ENCODE measurements at places on chromosomes 3 and 15.
A peak's percentile ranks its signal among the peaks of the same experiment; 100 is the strongest.

- no peak for DNase-seq
These were observed 47.0 kb downstream of the MAP3K13 start for GRCh38 chr3:185409957-185410356.

GRCh38 chr15:35963326-35963725, 417.4 kb upstream of the DPH6 start:
- DNase-seq, result no peak

DNA sequence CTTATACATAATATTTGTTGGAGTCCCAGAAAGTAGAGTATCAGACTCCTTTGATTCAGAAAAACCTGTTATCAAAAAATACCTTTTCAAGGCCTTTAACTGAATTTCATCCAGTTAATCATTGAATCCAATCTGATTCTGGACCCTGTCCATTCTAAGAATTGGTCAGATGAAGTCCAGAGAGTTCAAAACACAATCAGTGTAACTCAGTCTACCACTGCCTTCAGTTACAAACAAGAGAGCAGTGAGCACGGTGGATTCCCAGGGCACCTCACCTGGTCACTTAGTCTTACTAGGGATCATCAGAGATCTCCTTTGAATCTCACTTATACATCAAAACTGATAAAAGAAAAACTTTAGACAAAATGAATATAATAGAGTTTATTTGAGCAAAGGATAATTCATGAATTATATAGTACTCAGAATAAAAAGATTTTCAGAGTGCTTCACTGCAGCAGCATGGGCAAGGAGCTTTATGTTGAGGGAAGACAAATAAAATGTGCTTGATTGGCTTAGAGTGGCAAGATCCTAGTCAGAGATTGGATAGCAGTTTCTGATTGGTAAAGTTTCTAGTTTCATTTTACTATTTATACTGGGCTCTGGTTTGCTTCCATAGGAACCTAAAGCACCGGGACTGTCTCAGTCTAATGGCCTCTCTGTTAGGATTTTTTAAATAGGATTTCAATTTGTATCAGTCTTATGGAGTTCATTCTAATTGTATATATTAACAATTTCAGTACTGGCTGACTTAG, 474.9 kb upstream of the GOLIM4 start:
- no peak for DNase-seq

DNA sequence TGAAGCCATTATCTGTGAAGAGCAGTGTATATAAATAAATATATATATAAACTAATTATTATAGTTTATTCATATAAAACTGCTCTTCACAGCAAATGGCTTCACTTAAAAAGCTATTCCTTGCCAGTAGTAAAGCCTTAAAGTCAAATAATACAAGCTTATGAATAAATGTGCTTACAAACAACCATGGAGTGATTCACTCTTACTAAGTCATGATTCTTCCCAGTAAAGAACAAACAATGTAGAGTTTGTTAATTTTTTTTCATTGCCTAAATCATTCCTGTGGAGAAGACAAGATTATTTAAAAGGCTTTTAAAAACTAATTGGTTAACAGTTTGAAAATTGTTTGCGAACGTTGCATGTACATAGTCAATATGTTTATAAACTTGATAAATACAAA, 140.7 kb downstream of the PLCH1 start:
- DNase-seq, result no peak

- no peak for DNase-seq
These were observed 20.7 kb upstream of the ISLR2 start for GRCh38 chr15:74109713-74110112.

- DNase-seq, result no peak
These were observed 53.7 kb upstream of the CSTA start for GRCh38 chr3:122271246-122271898.

DNA sequence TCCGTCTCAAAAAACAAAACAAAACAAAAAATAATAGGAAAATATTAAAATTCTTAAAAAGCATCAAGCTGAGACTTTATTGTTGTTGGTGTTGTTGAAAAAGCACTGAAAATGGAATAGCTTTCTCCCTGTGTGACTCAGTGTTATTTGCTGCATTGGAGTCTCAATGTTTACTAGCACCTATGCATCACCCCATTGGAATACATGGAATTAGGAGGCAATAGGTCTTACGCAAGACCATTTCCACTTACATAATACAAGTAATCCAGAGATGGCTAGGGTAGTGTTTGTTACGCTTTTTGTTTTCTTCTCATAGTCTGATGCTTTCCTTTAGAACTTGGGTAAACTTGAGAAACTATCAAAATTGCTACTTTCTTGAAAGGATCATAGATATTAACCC, 15.2 kb downstream of the GXYLT2 start:
- DNase-seq, result no peak

DNA sequence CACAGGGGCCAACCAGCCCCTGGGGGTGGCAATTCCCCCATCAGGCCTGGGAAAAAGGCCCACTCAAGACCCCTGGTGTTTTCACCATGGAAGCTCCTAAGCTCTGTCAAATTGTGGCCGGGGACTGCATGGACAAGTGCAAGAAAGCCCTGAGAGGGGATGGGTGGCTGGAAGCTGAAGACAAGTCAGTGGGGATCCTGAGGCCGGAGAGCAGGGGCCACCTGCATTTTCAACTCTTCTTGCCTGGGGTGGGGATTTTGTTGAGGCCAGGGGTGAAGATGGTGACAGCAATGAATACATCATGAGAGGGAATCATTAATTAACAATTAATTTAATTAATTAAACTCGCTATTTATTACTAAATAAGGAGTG, 33.9 kb downstream of the FEM1B start:
- DNase-seq, result no peak

DNA sequence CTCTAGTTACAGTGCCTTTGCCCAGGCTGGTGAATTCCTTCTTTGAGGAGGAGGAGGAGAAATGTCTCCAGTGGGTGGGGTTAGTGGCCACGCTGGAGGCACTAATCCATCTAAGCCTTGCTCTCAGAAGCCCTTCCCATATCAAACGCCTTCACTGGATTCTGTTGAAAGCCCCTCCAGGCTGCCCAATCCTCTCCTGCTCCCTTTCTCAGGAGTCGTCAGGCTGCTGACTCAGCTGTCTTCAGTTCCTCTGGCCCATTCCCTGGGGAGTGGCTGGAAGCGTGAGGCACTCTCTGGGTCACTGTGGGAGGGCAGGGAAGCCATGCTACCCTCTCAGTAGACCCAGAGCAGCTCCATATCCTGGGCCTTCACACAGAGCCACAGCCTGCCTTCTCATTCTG, 2.7 kb downstream of the AP2M1 start:
- DNase-seq, result no peak

DNA sequence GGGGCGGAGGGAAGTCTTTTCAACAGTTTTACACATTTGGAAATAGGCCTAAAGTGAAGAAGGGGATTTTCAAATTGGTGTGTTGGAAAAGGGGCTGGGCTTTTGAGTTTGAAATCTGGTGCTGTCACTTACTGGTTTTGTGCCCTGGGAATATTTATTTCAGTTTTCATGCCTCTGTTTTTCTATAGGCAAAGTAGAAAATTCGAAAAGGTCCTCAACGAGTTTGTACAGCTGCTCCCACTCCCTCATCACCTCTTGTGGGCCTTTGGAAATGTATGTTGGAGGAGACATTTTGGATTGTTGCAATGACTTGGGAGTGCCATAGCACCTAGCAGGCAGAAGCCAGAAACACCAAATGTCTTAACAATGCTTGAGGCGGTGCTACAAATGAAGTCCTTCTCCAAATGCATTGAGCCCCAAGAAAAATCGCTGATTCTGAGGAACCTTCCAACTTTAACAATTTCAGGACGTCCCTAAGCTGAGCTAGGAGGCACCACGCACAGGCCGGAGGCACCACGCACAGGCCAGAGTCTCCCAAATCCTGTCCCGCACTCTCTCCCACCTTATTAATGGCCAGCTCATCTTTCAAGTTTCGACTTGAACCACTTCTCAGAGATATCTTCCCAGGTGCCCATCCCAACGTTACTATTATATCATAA, 639 bp upstream of the POLR2M start:
- DNase-seq, result no peak

DNA sequence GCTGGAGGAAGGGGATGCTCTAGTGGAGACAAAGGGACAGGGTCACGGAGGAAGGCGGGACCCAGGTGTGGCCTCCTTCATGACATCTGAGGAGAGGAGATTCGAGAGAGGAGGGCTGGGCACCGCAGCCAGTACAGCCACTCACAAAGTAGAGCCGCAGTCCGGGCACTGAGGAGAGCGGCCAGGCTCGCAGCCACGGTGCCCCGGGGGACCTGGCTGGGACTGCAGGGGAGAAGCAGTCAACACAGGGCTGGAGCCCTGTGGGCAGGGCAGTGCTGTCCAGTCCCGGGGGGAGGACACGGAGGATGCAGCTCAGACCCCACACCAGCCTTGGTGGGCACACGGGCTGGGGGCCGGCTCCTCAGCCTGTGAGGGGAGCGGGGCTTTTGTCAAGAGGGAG, 40.3 kb downstream of the HMCES start:
- no peak for DNase-seq

DNA sequence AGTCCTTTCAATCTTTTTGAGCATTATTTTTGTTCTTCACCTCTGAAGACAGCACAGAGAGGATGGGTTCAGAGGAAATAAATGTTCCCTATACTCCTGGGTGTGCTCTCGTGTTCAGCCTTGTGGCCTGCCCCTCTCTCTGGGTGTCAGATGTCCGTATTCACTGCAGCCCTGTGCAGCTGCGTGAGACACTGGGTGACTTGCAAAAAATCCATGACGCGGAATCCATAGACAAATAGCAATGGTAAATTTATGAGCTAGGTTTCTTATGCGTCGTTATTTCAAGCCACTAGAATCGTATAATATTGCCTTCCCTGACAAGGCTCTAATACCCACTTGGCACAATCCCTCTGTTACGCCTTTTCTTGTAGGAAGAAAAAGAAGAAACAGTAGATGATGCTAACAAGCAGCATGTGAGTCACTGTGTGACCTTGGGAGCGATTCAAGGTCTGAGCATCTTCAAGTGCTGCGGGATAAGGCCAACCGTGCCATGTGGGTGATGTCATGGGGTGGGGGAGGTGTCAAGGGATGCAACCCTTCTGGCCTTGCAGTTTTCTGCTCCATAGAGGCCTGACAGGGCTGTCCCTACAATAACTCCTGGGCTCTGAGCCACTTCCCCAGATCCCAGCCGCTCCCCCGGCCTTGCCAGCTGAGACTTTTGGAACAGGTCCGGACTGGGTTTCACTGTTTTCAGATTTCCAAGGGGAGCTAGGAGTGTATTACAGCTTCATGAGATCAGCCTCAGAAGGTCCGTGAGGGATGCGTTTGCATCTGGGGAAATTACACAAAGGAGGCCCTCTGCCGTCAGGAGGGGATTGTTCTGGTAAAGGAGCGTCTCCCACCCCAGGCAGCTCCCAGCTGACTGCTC, 47.6 kb upstream of the POMGNT2 start:
- peak; percentile 74 for DNase-seq

GRCh38 chr3:49582177-49582576, 27.9 kb downstream of the BSN start:
- DNase-seq, result no peak

DNA sequence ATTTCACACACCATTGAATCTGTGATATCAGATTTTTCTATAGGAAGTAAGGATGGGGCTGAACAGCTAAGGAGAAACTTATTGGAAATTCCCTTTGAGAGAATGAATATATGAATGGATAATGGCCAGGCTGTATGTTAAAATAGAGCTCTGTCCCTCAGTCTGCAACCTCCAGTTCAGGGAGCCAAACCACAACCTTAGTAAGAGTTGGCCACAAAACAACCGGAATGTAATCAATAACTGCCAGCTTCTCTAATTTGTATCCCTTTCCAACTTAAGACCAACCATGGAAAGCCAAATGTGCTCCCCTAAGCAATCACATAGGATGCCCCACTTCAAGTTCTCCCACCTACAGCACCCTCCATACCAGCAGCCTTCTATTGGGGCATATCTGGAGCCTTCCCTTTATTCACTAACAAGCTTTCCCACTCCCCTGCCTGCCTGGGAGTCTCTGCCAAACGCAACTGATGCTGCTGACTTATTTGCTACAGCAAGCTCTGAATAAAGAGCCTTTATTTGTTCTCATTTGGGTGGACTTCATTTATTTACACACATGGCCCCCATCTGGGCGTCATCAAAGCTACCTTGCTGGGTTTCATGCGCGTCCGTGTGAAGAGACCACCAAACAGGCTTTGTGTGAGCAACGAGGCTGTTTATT, 75.4 kb upstream of the LARS2 start:
- DNase-seq, result no peak

DNA sequence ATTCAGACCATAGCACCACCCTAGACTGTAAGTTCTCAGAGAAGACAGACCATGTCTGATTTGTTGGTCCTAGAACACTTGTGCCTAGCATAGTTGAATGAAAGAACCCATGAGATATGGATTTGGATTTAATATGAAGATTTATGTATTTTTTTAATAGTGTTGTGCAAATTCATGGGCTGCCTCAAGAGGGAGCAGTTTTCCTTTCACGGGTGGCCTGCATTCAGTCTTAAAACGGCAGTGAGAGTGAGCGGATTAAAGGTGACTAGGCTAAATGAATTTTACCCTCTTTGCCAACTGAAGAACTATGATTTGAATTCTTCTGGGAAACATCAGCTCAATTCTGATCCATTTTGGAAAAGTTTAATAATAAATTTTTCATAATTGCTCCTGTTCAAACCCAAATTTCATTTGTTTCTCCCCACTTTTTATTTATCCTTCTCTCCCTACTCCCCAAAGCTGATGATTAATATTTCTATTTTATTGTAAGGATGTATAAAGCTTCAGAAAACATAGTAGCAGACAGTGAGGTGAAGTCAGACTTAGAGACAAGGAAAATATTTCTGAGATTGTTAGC, 67.3 kb downstream of the MORC1 start:
- DNase-seq, result no peak

DNA sequence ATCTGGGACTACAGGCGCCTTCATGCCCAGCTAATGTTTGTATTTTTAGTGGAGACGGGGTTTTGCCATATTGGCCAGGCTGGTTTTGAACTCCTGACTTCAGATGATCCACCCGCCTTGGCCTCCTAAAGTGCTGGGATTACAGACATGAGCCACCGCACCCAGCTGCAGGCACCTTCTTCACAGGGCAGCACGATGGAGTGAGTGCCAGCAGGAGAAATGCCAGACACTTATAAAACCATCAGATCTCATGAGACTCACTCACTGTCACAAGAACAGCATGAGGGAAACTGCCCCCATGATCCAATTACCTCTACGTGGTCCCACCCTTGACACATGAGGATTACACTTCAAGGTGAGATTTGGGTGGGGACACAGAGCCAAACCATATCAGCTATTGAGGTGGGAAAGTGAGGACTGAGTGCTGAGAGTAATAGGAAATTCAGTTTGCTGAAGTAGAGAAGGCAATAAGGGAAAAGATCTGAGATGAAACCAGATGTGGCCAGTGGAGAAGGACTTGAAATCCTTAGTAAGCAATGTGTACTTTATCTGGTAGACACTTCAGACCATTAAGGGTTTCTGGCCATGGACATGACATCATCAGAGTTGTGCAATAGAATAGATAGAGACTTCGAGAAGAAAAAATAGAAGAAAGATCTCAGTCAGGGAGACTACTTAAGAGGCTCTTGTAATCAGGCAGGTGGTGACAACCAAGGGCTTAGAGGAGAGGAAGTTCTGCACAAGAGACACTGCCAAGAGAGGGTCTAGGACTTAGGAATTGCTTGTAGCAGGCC, 18.1 kb upstream of the ATP13A5 start:
- DNase-seq, result no peak

Data from brain (organoid and tissue), 16 donors.